ENCODE measurements at places on chromosomes 1 and 21. TPM values are rescaled to one million over a fixed set of nuclear protein-coding genes. Genes with fewer than 3 reads are reported as not detected.

The TRIM67 gene
- 0.39 TPM for total RNA-seq

The HYI gene
- 43.2 TPM for total RNA-seq

GRCh38 chr21:28283641-28284490, 708.8 kb downstream of the LTN1 start:
- H3K27ac ChIP-seq: peak overlapping the region; percentile 8
- no peaks in the 10 kb centered on the region for H3K27me3 ChIP-seq
- H3K4me1 ChIP-seq: peaks cover 11% of the 10 kb centered on the region
- H3K4me3 ChIP-seq: no peak overlapping the region

DNA sequence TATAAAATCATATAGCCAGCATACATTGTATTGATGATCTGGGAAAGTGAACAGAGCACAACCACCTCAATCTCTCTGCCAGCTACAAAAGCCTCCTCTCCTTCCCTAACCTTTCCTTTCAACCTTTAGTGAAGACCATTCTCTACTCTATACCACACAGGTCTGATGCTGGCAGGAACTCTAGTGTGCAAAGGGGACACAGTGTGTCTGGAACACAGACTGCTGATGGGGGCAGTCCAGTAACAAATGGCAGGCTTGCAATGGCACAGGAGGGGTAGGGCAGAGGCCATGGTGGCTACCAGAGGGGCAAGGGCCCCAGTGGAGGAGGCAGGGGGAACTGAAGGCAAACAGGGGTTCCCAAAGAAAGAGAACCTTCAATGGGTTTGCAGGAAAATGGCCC, 37.0 kb downstream of the CEP170 start:
- peak overlapping the region; percentile 66 for H3K27ac ChIP-seq
- H3K4me3 ChIP-seq: no peak overlapping the region
- H3K4me1 ChIP-seq: peaks cover 25% of the 10 kb centered on the region

- peak overlapping the region; percentile 100 for H3K4me3 ChIP-seq
- no peaks in the 10 kb centered on the region for H3K27me3 ChIP-seq
These were observed 2.5 kb downstream of the MTHFR start for GRCh38 chr1:11802973-11803885.

DNA sequence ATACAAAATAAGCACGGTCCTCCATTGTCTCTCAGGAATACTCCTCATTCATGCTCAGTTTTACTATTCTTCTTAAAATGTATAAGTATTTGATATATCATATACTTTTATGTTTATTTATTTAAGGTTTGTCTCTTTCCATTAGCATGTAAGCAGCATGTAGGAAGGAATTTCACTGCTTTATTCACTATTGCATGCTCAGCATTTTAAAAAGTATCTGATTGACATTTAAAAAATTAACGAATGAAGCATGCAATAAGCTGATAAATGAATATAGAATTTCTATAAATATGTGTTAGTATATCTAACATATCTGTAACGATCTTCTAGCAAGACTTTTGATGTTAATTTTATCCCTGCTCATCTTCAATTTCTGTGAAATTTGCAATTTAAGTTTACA, 402.7 kb upstream of the BRINP3 start:
- DNase-seq: no peak

DNA sequence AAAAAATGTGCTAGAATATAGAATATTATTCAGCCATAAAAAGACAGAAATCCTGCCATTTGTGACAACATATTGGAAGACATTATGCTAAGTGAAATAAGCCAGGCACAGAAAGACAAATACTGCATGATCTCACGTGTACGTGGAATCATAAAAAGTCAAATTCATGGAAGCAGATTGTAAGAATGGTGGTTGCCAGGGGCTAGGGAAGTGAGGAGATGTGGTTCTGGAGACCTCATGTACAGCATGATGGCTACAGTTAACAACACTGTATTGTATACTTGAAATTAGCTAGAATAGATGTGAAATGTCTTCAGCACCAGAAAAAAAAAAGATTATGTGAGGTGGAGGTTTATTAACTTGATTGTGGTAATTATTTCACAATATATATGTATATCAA, 166.4 kb downstream of the ZZZ3 start:
- H3K27me3 ChIP-seq: no peaks in the 10 kb centered on the region
- H3K27ac ChIP-seq: peak overlapping the region; percentile 88
- peaks cover 7% of the 10 kb centered on the region for H3K36me3 ChIP-seq
- no peak overlapping the region for H3K4me3 ChIP-seq
- peaks cover 37% of the 10 kb centered on the region for H3K4me1 ChIP-seq

All from osteocyte (in vitro differentiated cells).